Endothelial cell of umbilical vein (primary cell): ENCODE measurements at places on chromosomes 13 and 19.

- DNase-seq = no peak
Measured at GRCh38 chr13:113963376-113963775, 10.5 kb downstream of the C13orf46 start.

- DNase-seq = no peak
Measured at GRCh38 chr19:15995536-15995935, 46.7 kb downstream of the OR10H4 start.

DNA sequence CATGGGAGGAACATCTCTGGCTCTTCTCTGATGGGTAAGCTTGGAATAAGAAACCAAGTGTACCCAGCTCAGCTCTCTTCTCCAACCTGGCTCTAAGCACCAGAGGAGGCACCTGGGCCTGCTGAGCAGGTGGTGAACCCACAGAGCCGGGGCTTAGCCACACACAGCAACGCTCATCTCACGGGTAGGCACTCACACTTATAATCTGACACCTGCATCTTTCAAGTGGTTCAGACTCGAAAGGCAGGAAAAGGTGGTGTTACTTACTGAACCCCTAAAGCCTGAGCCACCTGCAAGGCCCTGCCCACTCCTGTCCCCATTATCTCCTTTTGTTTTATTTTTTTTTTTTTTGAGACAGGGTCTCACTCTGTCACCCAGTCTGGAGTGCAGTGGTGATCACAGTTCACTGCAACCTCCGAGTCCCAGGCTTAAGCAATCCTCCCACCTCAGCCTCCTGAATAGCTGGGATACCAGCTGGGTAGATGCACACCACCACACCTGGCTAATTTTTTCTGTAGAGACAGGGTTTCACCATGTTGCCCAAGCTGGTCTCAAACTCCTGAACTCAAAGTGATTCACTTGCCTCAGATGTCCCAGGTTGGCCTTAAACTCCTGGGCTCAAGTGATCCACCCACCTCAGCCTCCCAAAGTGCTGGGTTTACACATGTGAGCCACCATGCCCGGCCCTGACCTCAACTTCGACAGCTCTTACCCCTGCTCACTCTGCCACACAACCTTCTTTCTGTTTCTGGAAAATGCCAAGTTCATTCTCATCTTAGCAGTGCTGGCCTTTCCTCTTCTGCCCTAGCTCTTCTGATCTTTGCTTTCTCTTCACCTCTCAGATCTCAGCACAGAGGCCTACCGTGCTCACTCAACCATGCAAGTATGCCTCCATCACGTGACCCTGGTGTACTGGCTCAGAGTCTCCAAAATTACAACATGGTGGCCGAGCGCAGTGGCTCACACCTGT lies 9.7 kb downstream of the FBXL12 start:
- DNase-seq = no peak

- no peak for DNase-seq
Measured at GRCh38 chr19:15635016-15635805, 5.5 kb upstream of the CYP4F3 start.

DNA sequence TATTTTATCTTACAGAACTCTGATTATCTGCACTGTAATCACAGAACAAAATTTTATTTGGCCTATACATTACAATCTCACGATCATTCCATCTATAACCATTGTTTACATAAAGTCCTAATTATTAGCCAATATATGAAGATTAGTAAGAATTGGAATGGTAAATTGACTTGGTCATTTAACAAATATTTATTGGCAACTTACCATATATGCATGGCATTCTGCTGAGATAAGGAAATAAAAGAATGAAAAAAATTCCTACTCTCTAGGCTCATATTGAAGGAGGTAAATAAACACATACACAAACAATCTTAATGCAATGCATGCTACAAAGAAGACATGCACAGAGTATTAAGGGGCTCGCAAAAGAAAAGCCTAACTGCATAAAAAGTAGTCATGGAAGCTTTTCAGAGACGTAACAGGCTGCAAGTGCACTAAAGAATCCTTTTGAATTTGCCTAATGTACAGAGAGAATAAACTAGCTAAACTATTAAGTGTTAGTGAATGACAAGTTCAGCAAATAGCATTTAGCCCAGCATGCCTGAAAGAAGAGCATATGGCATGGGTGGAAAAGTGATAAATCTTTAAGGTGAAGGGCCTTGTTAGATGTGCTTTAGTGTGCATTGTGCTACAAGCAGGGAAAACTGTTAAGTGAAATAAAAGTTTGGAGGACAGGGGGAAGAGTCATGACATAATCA lies 1131.1 kb downstream of the PCDH9 start:
- no peak for DNase-seq

DNA sequence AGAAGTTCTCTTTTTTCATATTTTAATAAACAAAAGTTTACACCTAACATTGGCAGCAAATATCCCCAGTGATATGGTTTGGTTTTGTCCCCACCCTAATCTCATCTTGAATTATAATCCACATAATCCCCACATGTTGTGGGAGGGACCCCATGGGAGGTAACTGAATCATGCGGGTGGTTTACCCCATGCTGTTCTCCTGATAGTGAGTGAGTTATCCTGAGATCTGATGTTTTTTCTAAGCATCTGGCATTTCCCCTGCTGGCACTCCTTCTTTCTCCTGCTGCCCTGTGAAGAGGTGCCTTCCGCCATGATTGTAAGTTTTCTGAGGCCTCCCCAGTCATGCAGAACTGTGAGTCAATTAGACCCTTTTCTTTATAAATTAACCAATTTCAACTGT lies 214.7 kb downstream of the SLITRK1 start:
- DNase-seq = no peak

DNA sequence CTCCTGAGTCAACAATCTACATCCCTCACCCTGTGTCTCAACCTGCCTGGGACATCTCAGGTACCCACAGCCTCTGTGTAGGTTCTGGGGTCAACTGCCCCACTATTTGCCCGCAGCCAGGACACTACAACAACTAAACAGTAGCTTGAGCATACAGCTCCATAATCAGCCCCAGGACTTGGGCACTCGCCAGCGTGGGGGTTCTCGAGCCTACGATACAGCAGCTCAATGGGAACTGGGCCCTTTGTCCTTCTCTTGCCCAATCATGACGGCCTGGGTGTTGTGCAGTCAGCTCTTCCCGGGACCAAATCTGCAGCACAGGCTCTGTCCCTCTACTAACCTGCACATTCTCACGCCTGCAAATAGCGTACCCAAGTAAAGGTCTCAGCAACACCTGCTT lies 1.3 kb downstream of the ZNF180 start:
- DNase-seq = no peak

DNA sequence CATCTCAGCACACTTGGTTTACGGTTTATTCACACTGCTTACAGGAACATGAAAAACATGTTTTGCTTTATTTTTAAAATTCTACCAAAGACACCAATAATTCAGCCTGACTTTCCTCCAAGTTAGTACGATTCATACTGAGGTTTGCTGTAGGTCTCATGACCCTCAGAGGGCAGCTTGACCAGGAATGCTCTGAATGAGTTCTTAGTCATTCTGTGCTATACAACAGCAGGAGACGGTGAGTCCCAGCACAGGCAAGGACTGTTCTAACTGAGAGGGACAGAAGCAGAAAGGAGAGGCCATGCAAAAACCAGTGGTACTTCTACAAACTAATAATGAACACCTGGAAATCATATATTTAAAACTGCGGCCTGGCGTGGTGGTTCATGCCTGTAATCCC lies 6.4 kb downstream of the GRTP1 start:
- DNase-seq = no peak

- DNase-seq = no peak
Measured at GRCh38 chr13:58949646-58950045, 1214.1 kb downstream of the DIAPH3 start.

DNA sequence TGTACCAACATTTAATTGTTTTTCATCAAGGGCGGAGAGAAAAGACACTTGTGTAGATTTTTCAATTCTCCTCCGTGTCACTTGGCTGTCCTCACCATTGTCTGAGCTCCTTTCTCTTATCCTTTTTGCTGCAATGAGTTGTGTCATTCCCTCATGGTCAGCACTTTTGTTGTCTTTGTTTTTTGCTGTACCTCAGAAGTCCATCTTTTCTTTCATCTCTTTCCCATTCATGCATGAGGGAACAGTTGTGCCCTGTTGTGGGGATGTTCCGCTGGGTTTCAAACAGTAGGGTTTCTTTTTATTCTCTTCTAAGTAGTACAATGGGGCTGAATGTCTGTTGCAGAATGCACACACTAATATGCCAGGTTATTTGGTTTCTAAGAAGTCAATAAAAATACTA lies 222.6 kb downstream of the TM9SF2 start:
- no peak for DNase-seq

DNA sequence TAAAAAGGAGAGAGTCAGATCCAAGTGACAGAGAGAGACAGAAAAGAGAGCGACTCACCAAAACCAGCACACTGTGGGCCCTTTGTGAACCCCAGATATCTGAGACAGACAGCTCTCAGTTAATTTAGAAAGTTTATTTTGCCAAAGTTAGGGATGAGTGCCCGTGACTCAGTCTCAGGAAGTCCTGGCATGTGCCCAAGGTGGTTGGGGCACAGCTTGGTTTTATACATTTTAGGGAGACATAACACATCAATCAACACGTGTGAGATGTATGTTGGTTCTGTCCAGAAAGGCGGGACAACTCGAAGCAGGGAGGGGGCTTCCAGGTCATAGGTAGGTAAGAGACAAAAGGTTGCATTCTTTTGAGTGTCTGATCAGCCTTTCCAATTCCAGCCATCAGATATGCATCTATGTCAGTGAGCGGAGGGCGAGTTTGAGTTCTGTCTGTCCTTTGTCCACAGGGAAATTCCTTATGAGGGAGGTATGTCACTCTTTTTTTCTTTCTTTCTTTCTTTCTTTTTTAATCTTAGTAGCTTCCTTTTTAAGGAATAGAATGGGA lies 37.2 kb upstream of the ATP11A start:
- DNase-seq = no peak

DNA sequence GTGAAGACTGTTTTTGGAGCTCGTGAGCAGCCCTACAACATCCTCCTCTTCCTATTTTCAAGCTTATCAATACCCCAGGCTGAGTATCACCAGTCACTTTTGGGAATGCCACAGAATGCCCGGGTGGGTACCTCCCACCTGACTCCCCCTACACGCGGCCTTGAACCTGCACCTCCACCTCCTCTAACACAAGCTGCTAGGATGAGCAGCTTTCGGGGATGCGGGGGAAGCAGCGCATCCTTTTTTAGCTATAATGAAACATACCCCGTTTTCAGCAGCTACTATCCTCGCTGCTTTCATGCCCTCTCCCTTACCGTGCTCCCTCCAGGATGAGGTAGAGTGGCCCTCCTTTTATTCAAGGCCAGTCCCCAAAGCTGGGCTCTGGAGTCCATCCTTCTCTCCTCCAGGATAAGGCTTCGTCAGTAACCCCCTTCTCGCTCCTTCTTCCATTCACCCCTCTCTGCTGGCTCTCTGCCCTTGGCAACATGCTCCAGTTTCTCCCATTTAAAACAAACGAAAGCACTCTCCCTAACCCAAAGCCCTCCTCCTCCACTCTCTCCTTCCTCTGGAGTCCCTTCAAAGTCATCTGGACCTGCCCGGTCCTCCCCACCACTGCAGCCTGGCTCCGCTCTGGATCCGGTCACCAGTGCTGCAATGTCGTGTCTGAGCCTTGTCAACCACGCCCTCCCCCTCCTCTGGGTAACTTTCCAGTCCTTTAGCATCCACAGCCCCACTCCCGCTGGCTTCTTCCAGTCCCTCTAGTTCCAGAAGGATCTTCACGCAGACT lies 55.3 kb downstream of the STK24 start:
- DNase-seq = no peak

GRCh38 chr13:78598116-78598781 lies 5.1 kb downstream of the POU4F1 start:
- DNase-seq = no peak

GRCh38 chr19:8319807-8320520 lies 1.2 kb downstream of the NDUFA7 start:
- DNase-seq = no peak

GRCh38 chr13:21328836-21329477 lies 130.1 kb downstream of the ZDHHC20 start:
- DNase-seq = no peak

- DNase-seq = peak; percentile 26
Measured at GRCh38 chr13:27283906-27284493, 13.4 kb downstream of the RASL11A start.

GRCh38 chr19:45211751-45212381 lies 33.3 kb downstream of the BLOC1S3 start:
- DNase-seq = peak; percentile 46

GRCh38 chr13:75303263-75303662 lies 178.7 kb downstream of the TBC1D4 start:
- DNase-seq = no peak

GRCh38 chr13:23915308-23915707 lies 18.0 kb upstream of the C1QTNF9B start:
- DNase-seq = no peak

GRCh38 chr19:37669450-37669914 lies 14.2 kb upstream of the ZFP30 start:
- DNase-seq = no peak

DNA sequence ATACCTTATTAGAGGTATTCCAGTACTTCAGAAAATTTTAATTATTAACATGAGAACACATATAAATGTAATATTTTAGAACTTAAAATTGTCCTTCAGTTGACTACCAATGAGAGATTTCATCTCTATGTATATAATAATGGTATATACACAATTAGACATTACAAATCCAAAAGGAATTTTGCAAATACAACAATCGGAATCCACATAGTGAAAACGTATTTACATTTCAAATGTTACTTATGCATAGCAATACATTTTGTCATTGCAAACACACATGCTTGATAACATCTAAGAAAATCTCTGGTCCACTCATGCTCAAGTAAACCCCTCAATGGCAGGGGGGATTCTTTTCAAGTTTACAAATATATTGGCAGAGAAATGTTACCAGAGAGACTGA lies 2345.2 kb downstream of the PCDH9 start:
- no peak for DNase-seq
